Spinal cord (tissue), 10 donors: ENCODE measurements at places on chromosomes 4 and X. TPM values are rescaled to one million over a fixed set of nuclear protein-coding genes. Genes with fewer than 3 reads are reported as not detected.

GRCh38 chr4:151803246-151803645 lies 42.4 kb upstream of the GATB start:
- DNase-seq = no peak

SLC25A31 gene
- total RNA-seq = not detected

GRCh38 chrX:41932885-41933284 lies 9.5 kb upstream of the CASK start:
- DNase-seq = no peak

- DNase-seq = no peak
Measured at GRCh38 chr4:177596035-177596434, 153.8 kb upstream of the AGA start.

RAB40A gene
- 1.2 TPM for total RNA-seq

- DNase-seq = no peak
Measured at GRCh38 chr4:149102765-149103164, 660.6 kb upstream of the NR3C2 start.

DNA sequence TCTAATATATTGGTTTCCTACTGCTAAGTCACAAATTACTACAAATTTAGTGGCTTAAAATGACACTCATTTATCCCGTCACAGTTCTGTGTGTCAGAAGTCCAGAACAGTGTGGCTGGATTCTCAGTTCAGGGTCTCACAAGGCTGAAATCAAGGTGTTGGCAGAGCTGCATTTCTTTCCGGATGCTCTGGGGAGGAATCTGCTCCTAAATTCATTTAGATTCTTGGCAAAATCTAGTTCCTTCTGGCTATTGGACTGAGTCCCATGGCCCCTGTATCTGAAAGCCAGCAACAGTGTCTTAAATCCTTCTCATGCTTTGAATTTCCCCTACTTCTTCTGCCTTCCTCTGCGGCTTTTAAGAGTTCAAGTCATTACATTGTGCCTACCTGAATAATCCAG lies 103.1 kb upstream of the BMP3 start:
- no peak for DNase-seq
